ENCODE measurements at places on chromosomes 11 and 22.

DNA sequence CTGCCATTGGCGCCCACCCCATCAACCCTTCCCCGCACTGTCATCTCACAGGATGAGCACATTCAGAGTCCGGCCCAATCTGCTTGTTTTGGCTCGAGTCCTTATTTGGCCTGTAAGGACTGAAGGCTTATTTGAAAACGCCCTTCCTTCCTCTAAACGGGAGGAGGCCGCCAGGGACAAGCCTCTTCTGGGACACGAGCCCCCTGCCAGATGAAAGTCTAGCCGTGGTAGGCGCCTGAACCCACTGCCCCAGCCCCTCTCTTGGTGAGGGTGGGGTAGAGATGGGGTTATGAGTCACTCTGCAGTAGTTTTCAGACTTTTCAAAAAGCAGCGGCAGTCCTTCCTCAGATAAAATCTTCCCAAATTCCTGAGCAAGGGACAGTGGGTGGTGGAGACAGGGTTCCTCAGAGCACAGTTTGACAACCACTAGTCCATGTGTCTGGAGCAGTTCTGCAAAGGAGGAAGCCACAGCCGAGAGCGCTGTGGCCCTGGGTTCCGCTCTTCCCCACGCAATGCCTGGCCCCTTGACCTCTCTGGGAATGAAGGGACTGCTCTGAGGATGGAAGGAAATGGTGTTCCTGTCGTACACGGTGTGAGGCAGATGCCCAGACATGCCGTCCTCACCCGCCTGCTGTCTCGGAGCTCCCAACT, 57.0 kb downstream of the MYH9 start:
- peak; percentile 81 for DNase-seq

GRCh38 chr11:81839976-81840375, 893.7 kb downstream of the FAM181B start:
- DNase-seq = no peak

DNA sequence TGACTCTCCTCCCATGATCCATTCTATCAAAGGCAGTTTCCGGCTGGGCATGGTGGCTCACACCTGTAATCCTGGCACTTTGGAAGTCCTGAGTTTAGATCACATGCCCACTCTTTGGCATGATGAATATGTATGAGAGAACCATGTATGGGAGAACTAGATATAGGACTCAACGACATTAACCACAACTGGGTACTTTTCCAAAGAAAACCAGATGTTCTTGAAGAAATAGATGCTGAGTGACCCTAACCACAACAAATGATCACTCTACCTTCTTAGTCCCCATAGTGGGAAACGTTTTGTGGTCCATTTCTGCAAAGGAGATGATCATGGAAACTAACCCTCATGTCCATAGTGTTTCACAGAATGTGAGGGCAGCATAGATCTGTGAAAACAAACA, 13.6 kb downstream of the FJX1 start:
- DNase-seq = no peak

GRCh38 chr22:27150544-27150941, 493.2 kb downstream of the MIAT start:
- DNase-seq = no peak

- no peak for DNase-seq
Observed at GRCh38 chr22:17260950-17261349, 41.7 kb upstream of the ADA2 start.

GRCh38 chr22:50516068-50516467, 8.0 kb downstream of the NCAPH2 start:
- DNase-seq = no peak

DNA sequence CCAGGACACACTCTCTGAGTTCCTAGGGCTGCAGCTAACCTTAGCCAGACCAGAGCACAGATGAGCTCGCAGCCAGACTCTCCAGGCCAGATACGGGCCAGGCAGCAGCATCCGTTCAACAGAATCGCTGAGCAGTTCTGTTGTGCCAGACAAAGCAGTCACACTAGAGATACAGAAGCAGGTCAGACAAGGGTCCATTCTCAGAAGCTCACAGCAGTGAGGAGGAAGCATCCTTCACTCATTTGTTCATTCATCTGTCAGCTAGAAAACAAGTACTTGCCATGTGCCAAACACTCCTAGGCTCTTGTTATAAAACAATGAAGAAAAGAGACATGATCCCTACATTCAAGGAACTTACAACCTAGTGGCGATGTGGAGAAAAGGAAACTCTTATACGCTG, 2.6 kb downstream of the LMO2 start:
- DNase-seq = no peak

DNA sequence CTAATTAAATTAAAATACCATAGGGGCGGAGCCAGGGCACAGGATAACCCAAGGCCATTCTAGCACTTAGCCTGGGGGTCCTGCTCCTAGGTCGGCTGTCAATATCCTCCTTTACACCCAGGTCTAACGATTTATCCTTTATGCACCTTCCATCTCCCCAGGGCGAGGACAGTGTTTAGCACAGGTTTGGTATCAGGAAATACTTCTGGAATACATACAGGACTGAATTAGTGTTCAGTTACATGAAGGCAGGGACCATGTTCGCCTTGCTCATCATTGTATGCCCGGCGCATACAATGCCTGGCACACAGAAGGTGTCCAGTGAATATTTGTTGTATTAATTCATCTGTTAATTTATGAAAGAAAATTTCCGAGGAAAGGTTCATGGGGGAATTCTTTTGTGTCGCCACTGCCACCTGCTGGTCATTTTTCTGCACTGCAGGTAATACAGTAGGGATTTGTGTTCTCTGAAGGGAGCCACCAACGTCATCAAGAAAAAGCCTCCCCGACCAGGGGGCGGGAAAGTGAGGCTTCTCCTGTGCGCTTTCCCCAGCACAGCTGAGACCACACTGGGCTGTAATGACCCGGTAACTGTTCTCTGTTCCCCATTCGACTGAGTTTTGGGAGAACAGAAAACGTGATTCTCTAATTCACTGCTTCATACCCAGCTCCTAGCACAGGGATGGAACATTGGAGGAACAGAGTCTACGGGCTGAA, 68.7 kb upstream of the ASPHD2 start:
- DNase-seq = peak; percentile 42

DNA sequence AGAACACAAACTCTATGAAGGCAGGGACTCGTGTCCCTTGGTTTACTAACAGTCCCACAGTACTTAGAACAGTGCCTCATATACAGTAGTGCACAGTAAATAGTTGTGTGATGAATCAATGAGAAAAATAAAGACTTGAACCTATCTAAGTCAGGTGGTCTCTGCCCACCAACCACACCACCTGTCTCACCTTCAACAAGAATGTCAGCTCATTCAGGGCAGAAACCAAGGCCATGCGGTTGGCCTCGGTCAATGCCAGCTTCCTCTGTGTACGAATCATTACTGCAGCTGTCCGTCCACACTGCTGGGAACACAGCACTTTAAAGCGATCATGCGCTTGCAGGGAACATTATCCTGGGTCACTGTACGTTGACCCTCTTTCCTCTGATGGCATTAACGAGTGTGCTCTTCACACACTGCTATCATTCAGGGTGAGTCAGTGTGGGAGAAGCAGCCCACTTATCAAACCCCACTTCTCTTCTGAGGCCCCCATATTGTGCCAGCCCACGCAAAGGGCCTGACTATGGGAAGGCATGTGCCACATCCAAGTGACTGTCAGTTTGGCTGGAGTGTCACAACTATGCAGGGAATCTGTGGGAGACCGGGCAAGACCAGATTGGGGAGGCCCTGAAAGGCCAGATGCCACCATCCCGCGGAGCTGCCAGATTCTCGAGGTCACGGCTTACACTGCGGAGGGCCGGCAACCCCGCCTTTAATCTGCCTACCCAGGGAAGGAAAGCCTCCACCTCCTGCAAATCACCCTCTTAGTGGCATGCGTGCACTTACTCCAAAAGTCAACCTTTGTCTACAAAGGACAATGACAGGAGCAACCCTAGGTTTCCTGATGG, 36.1 kb downstream of the LARGE1 start:
- peak; percentile 44 for DNase-seq

GRCh38 chr11:125270711-125271110, 106.2 kb downstream of the PKNOX2 start:
- DNase-seq = peak; percentile 69

DNA sequence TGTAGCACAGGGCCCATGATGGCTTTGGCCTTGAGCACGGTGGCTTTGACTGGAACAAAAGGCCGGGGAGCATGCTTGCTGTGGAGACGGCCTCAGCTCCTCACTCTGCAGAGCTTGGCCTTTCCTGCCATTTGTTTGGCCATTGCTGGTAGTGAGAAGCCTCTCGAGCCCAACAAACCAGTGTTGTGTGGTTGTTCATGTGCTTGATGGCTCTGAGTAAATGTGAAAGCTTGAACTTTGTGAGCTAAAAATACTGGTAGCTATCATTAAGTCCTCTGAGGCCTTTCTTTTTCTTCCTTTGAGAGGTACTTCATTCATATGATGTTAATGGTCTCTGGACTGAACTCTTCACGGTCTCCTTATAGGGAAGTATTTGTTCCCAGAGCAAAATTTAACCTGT, 39.6 kb downstream of the NAT10 start:
- DNase-seq = no peak

- no peak for DNase-seq
Observed at GRCh38 chr22:37520776-37521191, 1.6 kb upstream of the CARD10 start.

GRCh38 chr11:134944986-134945385, 532.9 kb upstream of the B3GAT1 start:
- no peak for DNase-seq

DNA sequence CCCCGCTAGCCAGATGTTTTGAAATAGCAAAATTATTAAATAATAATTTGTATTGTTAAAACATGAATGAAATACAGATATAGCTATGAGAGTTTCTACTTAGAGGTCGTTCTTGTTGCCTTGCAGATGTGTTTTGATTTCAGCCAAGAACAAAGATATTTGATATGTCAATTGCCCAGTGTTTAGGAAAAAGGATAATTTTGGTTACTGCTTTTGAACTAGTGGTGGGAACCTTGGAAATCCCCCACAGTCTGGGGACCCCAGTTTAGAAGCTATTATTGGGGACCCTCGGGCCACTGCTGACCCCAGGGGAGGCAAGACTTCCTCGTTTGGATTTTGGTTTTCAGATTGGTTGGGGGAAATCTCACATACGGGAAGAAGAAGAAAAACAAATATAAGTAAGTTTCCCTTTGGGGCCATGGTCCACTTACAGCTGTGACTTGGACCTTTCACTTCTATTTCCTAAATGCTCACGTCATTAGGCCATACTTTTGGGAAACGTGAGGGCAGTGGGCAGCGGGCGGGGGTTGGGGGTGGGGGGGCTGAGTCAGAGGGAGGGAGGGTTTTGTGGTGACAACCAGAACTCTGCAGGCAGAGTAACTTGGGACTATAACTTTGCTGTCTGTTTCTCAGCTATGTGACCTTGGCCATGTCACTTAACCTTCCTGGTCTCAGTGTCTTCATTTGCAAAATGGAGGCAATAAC, 37.0 kb downstream of the LDLRAD3 start:
- no peak for DNase-seq

DNA sequence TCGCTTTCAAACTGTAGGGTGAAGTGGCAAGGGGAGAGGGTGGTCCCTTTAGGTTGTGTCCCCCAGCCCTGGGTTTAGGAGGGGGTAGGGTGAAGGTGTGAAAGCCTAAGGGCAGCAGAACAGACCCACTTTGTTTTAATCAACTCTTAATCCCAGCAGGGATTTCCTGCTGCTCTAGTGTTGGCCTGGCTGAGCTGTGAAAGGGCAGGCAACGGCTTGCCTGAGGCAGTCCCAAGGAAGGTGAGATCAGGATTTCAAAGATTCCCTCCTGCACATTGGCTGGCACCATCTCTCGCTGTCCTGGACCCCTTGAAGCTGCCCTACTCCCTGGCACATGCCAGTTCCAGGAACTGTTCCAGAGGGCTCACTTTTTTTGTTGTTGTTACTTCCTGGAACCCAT, 221.3 kb downstream of the INSC start:
- DNase-seq = no peak

DNA sequence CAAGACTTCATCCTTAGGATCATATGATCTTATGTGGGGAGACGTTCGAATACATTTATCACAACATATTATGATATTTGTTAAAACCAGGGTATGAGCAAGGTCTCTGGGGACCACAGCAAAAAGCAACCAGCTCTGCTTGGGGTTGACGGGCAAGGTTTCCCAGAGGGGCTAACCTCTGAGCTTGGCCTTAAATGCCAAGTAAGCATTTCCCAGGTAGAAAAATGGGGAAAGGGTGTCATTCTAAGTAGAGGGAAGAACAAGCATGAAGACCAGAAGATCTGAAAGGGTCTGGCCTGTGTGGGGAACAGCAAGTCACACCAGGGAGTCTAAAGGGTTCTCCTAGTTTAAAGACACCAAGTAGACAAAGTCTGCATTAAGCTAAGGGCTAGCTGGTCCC, 24.1 kb downstream of the CLMP start:
- no peak for DNase-seq

- DNase-seq = no peak
Observed at GRCh38 chr11:35907648-35908431, 36.0 kb upstream of the LDLRAD3 start.

DNA sequence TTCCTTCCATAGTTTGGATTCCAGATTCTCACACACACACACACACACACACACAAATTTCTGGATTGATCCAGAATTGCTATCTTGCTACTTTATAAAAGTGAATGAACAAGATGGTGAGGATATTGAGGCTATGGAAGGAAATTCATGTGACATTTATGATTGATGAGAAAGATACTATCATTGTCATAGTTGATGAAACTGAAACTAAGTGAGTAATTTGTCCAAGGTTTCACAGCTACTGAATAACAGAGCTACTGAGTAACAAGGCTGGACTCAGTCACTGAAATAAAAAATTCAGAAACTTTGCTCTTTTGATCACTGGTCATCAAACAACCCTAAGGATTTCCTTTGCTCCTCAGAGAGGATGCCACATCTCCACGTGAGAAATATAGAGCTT, 16.2 kb downstream of the OR5D16 start:
- DNase-seq = no peak

DNA sequence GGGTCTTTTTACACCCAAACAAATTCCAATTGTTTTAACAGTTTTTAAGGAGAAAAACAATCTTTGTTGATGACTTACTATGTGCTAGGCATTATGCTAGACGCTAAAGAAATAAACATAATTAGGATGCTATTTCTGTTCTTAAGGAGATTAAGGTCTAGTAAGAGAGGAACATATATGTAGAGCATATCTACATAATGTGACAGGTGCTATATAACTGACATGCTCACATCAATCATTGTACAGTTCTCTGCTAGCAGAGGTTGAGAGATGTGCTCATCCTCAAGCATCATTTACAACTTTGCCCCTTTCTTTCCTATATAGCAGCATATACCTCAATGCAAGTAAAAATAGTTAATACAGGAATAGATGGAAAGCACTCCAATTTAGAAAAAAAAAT, 37.5 kb downstream of the PDGFD start:
- DNase-seq = no peak

- no peak for DNase-seq
Observed at GRCh38 chr11:95241681-95242081, 10.7 kb upstream of the SESN3 start.

DNA sequence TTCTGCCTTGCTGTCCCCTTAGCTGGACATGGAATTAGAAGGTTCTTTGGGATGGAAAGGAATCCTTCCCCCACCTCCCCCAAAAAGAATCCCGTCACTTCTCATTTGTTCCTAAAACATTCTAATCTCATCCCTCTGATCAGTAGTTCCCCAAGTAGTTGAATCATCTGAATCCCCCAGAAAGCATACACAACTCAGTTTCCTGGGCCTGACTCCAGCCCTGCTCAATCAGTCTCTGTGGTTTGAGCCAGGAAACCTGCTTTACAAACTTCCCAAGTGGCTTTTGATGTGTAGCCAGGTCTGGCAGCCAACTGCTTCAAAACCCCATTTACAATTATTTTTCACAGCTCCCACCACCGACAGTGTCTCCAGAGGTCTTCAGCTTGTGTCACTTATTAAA, 20.2 kb downstream of the C22orf31 start:
- DNase-seq = no peak

GRCh38 chr11:62622476-62623089, 797 bp upstream of the B3GAT3 start:
- DNase-seq = no peak

Measured in heart left ventricle (tissue), 16 donors.